Stimulated activated CD8-positive, alpha-beta memory T cell treated with anti-CD3 and anti-CD28 coated beads, Interleukin-2, amount 100 ng/mL, for 48 hours (primary cell): ENCODE measurements at places on chromosomes 12 and 14.

GRCh38 chr14:55188686-55189295, 2.6 kb downstream of the DLGAP5 start:
- DNase-seq = no peak

DNA sequence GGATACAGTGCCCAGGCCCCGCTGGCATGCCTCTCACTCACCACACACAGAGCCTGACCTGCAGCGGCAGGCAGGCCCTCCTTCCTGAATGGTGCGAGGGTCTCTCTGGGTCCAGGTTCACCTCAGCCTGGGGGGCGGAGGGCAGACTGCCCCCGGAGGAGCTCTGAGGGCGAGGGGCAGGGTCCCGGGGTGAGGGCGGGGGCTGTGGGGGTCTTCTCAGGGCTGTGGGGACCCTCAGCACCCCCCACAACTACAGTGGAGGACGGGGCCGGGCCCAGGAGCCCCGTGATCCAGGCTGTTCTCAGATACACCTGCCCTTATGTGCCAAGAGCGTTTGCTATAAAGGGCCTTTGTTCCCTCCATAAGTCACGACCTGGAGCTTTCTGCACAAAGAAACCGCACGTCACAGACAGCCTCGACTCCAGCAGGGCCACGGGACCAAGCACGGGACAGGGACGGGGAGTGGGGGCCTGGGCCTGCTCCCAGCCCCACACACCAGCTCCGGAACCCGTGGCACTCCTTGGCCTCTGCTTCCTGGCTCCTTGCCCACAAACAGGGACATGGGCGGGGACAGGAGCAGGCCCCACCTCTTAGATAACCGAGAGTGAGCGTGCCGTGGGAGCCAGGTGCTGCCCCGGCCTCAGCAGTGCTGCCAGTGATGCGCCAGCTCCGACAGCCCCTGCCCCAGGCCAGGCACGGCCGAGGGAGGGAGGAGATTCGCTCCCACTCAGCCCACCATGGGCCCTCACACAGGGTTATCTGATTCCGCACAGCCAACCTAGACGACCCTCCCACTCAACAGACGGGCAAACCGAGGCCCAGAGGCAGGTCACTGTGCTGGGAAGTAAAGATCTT, 101.9 kb downstream of the RFLNA start:
- no peak for DNase-seq

GRCh38 chr14:56998728-56999127, 188.4 kb upstream of the OTX2 start:
- no peak for DNase-seq

GRCh38 chr14:89207925-89208328, 209.1 kb downstream of the FOXN3 start:
- DNase-seq = no peak

GRCh38 chr12:93441081-93441616, 598 bp downstream of the UBE2N start:
- peak; percentile 14 for DNase-seq
